ENCODE measurements at places on chromosomes 3 and 15.

DNA sequence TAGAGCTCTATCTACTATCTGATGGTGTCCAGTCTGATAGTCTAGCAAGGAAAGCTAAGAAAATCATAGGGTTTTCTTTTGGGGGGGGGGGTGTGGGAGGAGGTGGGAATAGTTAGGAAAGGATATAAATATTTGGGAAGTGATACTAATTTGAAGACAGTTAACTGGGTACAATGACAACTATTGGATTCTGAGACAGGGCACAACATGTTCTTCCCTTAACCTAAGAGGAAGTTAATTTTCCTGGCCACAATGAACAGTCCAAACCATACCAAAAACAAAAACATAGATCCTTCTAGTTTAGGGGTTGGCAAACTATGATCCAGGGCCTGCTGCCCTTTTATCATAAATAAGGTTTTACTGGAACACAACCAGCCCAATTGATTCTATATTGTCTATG lies 10.0 kb upstream of the HCLS1 start:
- no peak for DNase-seq

- no peak for DNase-seq
These were observed 21.4 kb upstream of the CCR9 start for GRCh38 chr3:45864760-45865519.

DNA sequence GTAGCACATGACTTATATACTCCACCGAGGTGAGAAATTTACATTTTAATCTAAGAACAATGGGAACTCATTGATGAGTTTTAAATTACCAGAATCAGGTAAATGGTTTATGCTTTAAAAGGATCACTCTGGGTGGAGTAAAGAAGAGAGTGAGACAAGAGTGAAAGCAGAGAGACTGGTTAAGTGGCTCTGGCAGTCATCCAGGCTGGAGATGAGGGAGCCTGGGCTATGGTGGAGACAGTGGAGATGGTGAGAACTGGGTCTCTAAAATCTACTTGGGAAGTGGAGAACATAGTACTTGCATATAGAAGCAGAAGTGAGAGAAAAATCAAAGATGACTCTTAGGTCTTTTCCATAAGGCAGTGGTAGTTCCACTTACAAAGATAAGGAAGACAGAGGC lies 37.1 kb upstream of the SLC25A36 start:
- no peak for DNase-seq

DNA sequence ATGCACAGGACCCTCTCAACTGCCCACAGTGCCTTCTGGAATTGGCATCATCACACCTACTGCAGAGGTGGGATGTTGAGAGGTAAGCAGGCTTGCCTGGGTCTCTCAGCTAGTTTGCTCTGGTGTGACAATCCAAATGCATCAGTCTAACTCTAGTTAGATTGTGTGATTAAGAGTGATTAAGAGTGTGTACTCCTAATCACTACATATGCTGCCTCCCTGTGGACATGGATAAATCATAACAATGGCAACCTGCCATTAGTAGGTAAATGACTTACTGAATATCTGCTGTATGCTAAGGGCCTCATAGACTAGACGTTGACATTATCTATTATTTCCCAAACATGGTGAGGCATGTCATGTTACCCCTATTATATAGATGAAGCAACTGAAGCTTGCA lies 342.1 kb downstream of the OCA2 start:
- DNase-seq = no peak

GRCh38 chr3:193971966-193972365 lies 164.0 kb upstream of the HES1 start:
- DNase-seq = no peak

DNA sequence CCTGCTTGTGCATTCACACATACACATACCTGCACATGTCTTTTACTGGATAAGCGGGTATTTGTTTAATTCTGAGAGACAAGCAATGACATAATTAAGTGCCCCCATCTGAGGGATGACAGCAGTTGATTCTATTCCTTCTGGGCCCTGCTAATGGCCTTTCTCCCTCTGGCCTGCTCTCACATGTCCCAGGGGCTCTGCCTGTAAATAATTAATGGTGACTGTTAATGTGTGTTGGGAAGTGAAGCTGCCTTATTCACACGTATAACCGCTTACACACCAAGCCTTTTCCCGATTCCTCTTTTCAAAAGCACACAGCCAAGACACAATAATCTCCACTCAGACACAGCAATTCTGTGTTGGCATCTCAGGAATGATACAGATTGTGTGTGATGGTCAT lies 47.8 kb downstream of the LRRK1 start:
- DNase-seq = no peak

GRCh38 chr3:45008117-45008516 lies 18.0 kb upstream of the CLEC3B start:
- DNase-seq = no peak

All from GM13977 (cell line).